Transverse colon (tissue), 4 donors: ENCODE measurements at places on chromosomes 2 and 18.

GRCh38 chr2:127811397-127812321 lies 688 bp upstream of the WDR33 start:
- no peak for DNase-seq

DNA sequence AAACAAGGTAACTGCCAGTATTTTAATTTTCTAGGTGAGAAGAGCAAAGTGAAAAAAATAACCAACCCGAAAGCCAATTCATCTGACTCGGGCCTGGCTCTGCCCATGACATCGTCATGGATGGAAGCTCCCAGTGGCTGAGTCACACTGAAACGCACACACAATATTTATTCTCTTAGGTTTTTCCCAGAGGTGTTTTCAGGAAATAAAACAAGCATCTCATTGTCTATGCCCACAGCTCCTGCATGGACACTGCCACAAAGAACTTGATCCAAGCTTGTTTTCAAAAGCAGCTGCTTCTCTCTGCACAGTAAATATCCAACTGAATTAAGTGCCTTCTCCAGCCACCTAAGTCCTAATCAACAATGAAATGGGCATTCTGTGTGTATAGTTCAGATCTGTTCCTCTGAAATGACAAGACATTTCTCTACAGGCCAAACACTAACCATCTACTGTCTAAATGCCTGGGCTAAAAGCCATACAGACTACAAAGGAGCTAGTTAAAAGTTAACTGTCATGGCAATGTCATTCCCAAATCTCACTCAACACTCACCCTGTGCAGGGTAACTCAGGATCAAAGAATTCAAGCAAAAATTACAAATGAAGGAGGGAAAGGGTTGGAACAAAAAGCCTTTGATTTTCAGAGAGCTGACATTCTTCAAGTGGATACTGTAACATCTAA lies 62.9 kb downstream of the RPL31 start:
- DNase-seq: no peak

- no peak for DNase-seq
Measured at GRCh38 chr18:66334534-66334933, 269.4 kb downstream of the CDH19 start.

DNA sequence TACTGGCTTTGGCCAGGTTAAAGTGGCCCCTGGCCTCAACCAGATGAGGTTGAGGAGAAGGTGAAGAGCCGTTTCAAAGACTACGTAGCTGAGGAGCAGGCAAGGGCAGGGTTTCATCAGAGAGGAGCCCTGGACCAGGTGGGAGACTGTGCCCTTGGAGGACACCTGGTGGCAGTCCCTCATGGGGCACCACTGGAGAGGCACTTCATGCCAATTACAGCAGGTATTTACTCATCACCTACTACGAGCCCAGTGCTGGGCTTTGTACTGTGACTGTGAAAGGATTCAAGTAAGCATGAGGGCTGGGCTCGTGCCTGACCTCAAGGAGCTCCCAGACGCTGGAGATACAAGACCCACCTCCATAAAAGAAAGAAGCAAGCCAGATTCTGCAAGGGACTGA lies 37.6 kb downstream of the SMAD7 start:
- no peak for DNase-seq

DNA sequence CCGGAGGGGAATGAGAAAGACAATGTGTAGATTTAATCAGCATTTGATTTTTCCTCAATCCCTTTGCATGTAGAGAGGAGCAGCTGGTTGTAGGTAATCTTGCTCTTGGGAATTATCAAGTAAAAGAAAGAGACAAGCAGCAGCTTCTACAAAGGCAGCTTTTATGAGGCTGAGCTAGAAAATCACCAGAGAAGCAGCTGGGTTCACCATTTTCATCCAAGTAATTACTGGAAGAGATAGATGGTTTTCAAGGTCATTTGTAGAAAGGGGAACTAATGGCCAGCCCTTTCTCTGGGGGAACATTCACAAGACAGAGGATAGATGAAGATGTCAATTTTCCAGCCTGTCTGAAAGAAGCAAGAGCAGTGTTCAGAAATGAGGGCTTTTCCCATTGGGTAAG lies 113.0 kb downstream of the RND3 start:
- DNase-seq: no peak

- no peak for DNase-seq
Measured at GRCh38 chr2:54308782-54309181, 52.8 kb upstream of the TSPYL6 start.

- no peak for DNase-seq
Measured at GRCh38 chr2:156476850-156477206, 40.6 kb downstream of the GPD2 start.

GRCh38 chr18:56831988-56832387 lies 180.8 kb downstream of the WDR7 start:
- no peak for DNase-seq

DNA sequence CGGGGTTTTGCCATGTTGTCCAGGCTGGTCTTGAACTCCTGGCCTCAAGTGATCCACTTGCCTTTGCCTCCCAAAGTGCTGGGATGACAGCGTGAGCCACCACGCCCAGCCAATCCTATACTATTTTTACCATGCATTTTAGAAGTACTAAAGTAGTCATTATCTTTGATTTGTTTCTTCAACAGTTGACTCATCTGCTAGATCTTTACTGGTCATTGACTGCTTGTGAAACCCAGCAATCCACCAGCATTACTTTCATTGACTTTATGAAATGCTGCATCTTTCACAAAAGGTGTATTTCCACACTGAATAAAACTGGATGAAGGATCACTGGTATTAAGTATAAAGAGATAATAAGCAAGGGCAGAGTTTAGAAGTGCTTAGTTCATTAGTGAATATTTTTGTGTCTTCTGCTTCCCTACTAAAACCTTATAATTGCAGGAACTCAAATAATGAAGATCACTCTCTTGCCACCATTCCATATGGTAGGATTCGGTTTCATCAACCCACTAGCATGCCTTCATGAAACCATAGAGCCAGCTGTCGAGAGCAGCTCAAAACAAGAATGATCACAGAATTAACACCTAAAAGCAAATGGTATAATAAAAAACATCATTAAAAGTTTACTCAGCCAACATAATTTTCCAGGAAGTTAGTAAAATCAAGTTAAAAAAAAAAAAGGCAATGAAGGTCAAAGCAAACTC lies 33.1 kb downstream of the IRS1 start:
- no peak for DNase-seq

- no peak for DNase-seq
Measured at GRCh38 chr2:112757265-112757664, 7.1 kb downstream of the CKAP2L start.

DNA sequence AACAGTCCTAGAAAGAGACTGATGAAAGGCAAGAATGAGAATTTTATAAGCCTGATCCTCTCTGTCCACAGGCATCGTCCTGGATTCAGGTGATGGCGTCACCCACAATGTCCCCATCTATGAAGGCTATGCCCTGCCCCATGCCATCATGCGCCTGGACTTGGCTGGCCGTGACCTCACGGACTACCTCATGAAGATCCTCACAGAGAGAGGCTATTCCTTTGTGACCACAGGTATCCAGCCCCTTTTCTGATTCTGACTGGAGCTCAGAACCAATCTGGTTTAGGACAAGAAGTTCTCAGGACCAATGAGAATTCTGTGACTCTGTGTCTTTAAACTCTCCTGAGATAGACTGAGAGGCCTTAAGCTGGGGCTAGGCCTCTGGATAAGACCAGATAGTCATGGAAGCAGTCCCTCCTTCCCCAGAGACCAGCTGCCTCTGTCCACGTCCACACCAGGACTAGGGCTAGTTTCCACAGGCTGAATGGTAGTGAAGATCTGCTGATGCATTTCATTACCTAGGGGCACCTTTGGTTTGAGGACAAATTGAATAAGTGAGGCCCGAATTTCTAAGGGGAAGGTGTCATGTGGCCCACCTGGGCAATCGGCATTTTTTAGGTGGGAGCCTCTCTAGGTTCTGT lies 13.1 kb upstream of the DGUOK start:
- no peak for DNase-seq

DNA sequence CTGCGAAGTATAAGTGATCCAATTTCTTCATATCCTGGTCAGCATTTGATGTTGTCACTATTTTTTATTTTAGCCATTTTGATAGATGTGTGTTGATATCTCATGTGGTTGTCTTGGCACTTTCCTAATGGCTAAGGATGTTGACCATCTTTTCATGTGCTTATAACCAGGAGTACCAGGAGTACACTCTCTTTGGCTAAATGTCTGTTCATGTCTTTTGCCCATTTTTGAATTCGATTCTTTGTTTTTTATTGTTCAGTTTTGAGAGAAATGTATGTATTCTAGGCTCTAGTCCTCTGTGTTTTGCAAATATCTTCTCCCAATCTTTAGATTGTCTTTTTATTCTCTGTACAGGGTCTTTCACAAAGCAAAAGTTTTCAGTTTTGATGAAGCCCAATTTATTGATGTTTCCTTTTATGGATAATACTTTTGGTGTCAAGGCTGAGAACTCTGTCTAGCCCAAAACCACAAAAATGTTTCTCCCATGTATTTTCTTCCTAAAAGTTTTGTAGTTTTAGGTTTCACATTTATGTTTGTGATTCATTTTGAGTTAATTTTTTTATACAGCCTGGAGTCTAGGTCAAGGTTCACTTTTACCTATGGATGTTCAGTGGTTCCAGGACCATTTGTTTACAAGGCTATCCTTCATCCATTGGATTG lies 65.4 kb downstream of the SDC1 start:
- DNase-seq: no peak

- no peak for DNase-seq
Measured at GRCh38 chr18:8238507-8238906, 370.7 kb upstream of the RAB12 start.

- DNase-seq: peak; percentile 68
Measured at GRCh38 chr2:85753525-85754312, at the start of gene ATOH8. ATOH8 (plus strand) TSS chr2:85753991; CDS start chr2:85754190, 199 bp downstream.

- DNase-seq: no peak
Measured at GRCh38 chr2:199041-199966, 64.5 kb downstream of the SH3YL1 start.

GRCh38 chr2:71746946-71747501 lies 293.7 kb downstream of the DYSF start:
- DNase-seq: peak; percentile 22
